ENCODE measurements at places on chromosomes 5 and 9.

GRCh38 chr5:165877475-165877874 lies 2372.1 kb downstream of the MAT2B start:
- no peak for DNase-seq

- peak; percentile 50 for DNase-seq
Observed at GRCh38 chr9:90124961-90125360, 517.7 kb downstream of the DIRAS2 start.

- DNase-seq = peak; percentile 51
Observed at GRCh38 chr9:127204771-127205470, 59.7 kb upstream of the GARNL3 start.

DNA sequence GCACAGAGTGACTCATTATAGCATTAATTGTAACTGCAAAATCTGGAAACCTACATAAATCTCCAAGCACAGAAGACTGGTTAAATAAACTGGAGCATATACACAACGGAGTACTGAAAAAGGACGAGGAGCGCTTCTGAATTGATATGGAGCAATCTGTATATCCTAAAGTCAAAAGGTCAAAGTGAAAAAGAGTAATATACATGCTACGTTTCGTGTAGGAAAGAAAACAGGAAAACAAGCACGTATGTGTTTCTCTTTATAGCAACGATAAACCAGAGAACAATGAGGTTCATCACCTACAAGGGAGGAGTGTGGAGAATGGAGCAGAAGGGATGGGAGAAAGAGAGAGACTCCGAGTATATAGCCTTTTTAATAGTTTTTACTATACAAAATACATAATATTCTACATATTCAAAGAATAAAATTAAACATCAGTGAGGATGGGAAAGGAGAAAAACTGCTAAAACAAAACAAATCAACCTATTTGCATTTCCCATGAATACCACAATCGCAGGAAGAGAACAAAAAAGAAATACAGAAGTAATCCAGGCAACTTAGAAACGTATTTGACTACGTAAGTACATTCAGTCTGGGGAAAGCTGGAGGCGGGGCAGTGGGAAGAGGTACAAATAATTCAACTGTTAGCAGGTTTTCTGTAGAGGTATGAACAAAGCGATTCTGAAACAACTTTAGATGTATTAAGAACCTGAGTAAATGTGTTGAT lies 7.8 kb downstream of the ZFP62 start:
- DNase-seq = no peak

- DNase-seq = no peak
Observed at GRCh38 chr5:93452255-93452654, 128.8 kb downstream of the NR2F1-AS1 start.

GRCh38 chr5:78893940-78894677 lies 91.0 kb downstream of the ARSB start:
- DNase-seq = no peak

GRCh38 chr5:146893991-146894390 lies 15.4 kb upstream of the PPP2R2B start:
- DNase-seq = no peak

GRCh38 chr5:34707451-34708107 lies 51.5 kb downstream of the RAI14 start:
- no peak for DNase-seq

DNA sequence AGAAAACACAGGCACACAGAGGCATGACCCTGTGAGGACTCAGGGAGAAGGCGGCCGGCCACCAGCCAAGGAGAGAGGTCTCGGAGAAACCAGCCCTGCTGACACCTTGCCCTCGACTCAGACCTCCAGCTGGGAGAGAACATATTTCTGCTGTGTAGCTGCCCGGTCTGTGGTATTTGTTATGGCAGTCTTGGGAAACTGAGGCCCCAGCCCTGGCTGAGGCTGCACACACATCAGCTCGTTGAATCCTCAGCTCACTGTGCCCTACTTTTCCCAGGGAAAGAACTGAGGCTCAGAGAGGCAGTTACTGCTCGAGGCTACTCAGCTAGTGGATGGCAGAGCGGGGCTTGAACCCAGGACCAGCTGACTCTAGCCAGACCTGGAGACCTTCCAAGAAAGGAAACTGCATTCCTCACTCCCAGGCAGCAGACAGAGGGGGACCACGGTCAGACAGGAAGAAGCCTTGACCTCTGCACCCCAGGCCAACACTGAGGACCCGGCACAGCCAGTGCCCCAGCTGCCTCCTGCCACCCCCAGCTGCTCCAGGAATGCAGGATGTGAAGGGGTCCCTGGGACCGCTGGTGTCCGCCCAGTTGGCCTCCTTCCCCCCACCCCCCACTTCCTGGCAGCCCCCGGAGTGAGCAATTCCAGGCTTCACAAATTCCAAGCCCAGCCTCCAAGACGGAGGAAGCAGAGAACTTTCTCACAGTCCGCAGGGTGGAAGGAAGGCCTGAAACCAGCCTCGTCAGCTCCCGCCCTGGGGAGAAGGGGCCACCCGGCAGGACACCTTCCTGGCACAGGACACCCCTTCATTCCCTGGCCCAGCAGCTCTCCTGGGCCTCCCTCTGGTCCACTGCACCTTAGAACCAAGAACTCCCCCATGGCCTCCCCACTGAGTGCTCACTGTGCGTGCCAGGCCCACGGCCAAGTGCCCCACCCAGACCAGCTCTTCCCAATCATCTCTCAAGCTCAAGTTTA lies 69.9 kb downstream of the LRSAM1 start:
- no peak for DNase-seq

DNA sequence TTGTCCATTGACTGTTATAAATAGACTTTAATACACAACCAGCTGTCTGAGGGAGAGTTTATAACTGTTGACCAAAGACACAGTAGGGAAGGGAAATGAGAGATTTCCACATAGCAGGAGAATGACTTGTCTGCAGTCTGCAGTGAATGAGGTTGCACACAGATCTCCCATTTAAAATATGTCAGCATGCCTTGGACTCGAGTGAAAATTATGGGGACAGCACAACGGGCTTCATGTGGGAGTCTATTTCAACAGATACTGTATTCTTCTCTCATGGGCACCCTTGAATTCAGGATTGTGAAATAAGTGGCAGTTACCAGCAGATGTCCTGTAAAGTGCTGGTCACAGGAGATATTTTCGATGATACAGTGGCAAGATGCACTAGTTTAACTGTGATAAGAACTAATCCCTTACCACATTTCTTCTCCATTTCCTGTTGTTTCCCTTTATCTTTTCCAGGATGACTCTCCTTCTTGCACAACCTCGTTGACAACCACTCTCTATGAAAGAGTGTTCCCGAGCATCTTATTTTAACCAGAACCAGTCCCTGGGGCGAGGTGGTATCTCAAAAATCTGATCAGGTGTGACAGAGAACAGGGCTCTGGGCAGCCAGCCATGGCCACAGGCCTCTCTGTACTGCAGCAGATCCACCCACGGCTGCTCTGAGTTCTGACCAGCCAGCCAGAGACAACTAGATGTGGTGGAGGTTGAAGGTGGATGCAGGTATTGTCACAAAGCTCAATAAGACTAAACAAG lies 51.5 kb upstream of the MAP3K1 start:
- no peak for DNase-seq

DNA sequence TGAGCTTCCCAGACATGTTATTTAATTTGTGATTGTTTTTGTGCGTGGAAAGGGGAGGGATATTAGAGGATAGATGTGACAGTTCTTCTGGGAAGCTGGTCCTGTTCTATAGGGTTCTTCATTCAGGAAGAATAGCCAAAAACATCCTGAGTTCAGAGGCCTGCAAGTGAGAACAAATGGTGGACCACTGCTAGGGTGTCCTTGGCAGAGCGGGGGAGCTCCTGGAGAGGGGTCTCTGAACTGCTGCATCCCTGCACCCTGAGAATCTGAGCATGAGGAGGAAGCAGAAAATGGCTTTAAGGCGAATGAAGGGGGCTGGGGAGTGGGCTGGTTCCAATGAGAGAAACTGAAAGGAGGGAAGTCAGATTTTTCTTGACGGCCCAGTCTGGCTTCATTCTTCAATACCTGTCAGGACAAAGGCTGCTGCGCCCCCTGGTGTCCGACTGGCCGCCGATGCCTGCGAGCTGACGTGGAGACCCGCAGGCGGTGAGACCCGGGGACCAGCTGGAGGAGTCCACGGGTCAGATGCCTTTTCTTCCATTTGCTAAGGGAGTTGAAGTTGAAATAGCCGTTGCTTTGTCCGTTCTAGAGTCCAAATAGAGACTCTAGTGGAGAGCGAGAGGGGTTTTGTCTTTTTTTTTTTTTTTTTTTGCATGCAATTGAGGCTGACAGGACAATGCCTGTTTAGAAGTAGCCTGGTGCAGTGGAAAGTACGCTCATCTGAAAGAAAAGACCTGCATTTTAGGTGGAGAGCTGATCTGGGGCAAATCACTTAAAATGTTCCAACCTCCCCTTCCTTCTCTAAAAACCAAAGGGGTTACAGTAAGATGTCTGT lies 39.5 kb upstream of the NFIB start:
- DNase-seq = peak; percentile 87

- DNase-seq = no peak
Observed at GRCh38 chr9:132637801-132638200, 32.0 kb downstream of the DDX31 start.

DNA sequence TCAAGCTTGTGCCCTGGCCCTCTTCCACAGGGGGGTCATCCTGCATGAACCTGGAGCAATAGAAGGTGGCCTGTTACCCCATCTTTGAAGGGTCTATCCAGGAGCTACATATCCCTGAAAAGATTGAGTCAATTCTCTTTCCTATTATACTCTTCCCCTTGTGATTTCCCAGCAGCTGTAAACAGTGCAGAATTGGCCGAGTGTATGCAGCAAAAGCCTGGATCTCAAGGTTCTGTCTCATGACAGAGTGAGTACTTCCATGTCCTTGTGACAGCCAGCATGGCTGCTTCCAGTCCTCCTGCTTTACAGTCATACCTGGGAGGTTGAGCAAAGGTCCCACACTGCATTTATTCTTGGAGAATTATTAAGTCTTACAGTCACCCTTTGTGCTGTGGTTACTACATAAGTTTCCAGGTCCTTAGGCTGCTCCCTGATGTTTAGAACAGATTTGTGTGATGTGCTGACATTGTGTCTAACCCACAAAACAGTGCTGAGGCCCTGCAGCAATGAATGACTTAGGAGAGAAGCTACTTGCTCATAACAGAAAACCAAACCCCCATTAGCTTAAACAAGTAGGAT lies 67.5 kb downstream of the NREP start:
- DNase-seq = no peak

DNA sequence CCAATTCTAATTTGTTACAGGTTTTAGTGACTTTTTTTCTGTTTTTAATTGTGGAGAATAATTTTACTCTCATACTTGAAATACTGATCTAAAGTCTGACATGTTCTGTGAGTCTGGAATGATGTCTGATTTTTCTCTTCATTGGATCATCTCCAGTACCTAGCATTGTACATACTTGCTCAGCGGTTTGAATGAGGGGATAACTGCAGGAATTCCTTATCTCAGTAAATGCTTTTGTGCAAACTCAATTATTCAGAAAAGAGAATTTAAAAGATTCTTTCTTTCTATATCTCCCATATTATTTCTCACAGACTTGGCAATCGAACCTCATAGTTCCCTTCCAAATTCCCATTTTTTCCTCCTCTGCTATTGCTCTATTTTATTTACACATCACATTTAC lies 397.9 kb upstream of the SGCD start:
- no peak for DNase-seq

DNA sequence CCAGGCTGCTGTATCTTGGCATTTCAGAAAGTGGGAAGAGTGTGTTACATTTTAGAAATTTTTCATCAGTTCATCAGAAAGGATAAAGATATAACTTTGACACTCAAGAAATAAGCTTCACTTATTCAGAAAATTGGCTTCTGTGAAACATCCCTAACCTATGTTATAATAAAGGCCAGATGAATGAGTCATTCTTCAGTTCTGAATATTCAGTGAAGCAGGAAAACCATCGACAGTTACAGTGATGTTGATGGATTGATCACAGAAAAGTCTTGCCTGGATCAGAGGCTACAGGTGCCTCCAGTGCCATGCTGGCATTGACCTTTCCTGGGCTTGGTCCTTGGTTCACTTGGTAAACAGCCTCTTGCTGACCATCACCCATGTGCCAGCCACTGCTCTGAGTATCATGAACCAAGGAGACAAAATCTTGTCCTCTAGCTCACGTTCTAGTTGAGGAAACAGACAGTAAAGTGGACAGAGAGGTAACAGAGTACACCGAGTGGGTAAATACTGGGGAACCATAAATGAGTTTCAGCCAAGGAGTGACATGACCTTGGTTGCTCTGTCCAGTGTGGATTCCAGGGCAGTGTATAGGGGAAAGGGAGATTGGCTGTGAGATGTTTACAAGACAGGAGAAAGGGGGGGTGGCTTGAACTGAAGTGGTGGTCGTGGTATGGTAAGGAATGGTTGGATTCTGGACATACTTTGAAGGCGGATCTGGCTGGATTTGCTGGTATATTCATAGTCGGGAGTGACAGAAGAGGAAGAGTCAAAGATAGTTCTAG lies 98.6 kb downstream of the AMBP start:
- DNase-seq = no peak

- DNase-seq = no peak
Observed at GRCh38 chr5:159777049-159777660, 139.1 kb upstream of the ADRA1B start.

DNA sequence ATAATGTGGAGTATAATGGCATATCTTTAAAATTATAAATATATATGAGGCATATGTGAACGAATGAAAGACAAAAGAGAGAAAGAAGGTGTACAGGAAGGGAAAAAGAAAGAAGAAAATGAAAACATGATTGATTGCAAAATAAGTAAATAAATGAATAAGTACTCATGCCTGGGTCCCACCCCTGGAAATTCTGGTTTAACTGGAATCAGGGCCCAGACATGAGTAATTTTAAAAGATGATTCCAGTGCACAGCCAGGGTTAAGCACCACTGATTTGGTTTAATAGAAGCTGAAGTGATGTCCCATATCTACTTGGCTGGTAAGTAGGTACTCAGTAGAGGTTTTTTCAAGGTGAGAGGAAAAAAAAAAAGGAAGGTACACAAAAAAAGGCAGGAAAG lies 34.0 kb upstream of the HOMER1 start:
- DNase-seq = no peak

GRCh38 chr9:88925481-88925880 lies 65.8 kb upstream of the S1PR3 start:
- no peak for DNase-seq

DNA sequence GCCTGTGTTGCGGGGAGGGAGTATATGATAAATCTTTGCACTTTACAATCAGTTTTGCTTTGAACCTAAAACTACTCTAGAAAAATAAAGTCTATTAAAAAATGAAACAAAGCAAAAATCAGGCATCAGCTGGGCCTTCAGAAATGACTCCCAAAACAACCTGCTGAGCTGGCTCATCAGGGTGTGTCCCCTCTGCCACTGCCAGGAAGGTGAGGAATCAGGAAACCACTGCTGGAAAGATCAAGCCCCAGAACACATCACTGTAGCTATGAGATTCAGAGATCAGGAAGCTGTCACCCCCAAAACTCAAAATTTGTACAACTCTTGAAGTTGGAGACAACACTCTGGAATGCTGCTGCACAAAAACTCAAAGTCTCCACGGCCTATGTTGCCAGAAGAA lies 40.5 kb upstream of the TBCA start:
- no peak for DNase-seq

All from NCI-H2107 (cell line).